ENCODE measurements at places on chromosomes 12 and 14.

DNA sequence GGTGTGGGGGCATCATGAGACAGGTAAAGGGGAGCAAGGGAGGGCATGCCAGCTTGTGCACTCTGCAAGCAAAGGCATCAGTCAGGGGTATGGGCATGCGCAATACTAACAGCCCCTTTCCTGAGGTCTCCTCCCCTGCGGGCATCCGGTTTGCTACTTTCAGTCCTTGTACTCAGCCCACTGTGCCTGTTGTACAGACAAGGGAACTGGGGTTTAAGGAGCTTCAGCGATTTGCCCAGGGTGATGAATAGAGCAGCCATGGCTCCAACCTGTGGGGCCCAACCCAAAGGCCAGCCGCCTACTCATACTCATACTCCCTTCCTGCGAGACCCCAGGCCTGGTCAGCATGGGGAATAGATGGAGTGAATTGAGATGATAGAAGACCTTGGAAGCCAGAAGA is 66.7 kb downstream of the GALNT16 start:
- H3K27me3 ChIP-seq: no peaks in the 10 kb centered on the region
- H3K4me3 ChIP-seq: no peak overlapping the region
- no peak for DNase-seq

GRCh38 chr12:58310368-58310767 is 369.0 kb downstream of the ATP23 start:
- H3K36me3 ChIP-seq: no peaks in the 10 kb centered on the region
- no peak overlapping the region for H3K27ac ChIP-seq
- no peak overlapping the region for H3K4me3 ChIP-seq
- no peak for DNase-seq

- no peaks in the 10 kb centered on the region for H3K36me3 ChIP-seq
- DNase-seq: no peak
- no peaks in the 10 kb centered on the region for H3K27me3 ChIP-seq
Observed at GRCh38 chr12:18343708-18344107, 82.4 kb downstream of the PIK3C2G start.

GRCh38 chr12:132675757-132676432 is 11.2 kb downstream of the POLE start:
- no peaks in the 10 kb centered on the region for H3K4me1 ChIP-seq
- no peaks in the 10 kb centered on the region for H3K27me3 ChIP-seq

DNA sequence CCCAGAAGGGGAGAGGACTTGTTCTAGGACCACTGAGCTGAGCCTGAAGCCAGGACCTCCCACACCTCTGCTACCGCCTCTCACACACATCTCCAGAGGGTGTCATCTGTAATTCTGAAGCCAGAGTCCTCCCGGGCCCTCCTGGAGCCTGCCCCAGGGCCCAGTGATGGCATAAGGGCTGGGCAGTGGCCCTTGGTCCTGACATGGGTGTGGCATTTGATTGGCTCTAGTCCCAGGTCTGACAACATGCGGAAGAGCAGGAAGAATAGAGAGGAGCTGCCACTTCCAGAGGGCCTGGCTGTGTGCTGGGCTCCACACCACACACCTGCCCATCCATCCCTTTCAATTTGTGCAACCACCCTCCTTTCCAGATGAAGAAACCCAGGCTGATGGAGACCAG is 144.3 kb upstream of the GSC start:
- H3K27ac ChIP-seq: no peak overlapping the region
- H3K4me1 ChIP-seq: no peaks in the 10 kb centered on the region
- H3K36me3 ChIP-seq: no peaks in the 10 kb centered on the region
- H3K27me3 ChIP-seq: no peaks in the 10 kb centered on the region

- no peaks in the 10 kb centered on the region for H3K36me3 ChIP-seq
- H3K4me1 ChIP-seq: no peaks in the 10 kb centered on the region
- H3K27me3 ChIP-seq: no peaks in the 10 kb centered on the region
- no peak overlapping the region for H3K27ac ChIP-seq
- DNase-seq: no peak
- H3K4me3 ChIP-seq: no peak overlapping the region
Observed at GRCh38 chr12:22879203-22879602, 254.2 kb downstream of the ETNK1 start.

- no peaks in the 10 kb centered on the region for H3K27me3 ChIP-seq
- no peak overlapping the region for H3K27ac ChIP-seq
- no peak overlapping the region for H3K4me3 ChIP-seq
- no peaks in the 10 kb centered on the region for H3K4me1 ChIP-seq
- no peak for DNase-seq
- no peaks in the 10 kb centered on the region for H3K36me3 ChIP-seq
Observed at GRCh38 chr14:70871863-70872677, 35.2 kb upstream of the PCNX1 start.

- H3K36me3 ChIP-seq: no peaks in the 10 kb centered on the region
- peak overlapping the region; percentile 25 for H3K27ac ChIP-seq
- no peak for DNase-seq
- no peak overlapping the region for H3K4me3 ChIP-seq
- H3K4me1 ChIP-seq: peaks cover 26% of the 10 kb centered on the region
Observed at GRCh38 chr12:31570880-31571279, 20.1 kb downstream of the DENND5B start.

Data from neuronal stem cell (in vitro differentiated cells).